ENCODE measurements at places on chromosomes 6 and 20. TPM values are rescaled to one million over a fixed set of nuclear protein-coding genes. Genes with fewer than 3 reads are reported as not detected.

The MUC21 gene
- polyA plus RNA-seq = not detected

The SNAI1 gene
- polyA plus RNA-seq = 0.36 TPM

The KCNK5 gene
- not detected for polyA plus RNA-seq

The BLCAP gene
- polyA plus RNA-seq = 63.5 TPM

The PTCHD4 gene
- not detected for polyA plus RNA-seq

The CTCFL gene
- not detected for polyA plus RNA-seq

The MUC22 gene
- not detected for polyA plus RNA-seq

The SOX4 gene
- 1.7 TPM for polyA plus RNA-seq

The SMOC2 gene
- polyA plus RNA-seq = not detected

The ZBTB46 gene
- 0.32 TPM for polyA plus RNA-seq

The ELOVL4 gene
- 0.34 TPM for polyA plus RNA-seq

The FAM83B gene
- not detected for polyA plus RNA-seq

Measured in immature natural killer cell (primary cell).